Activated CD4-positive, alpha-beta T cell treated with anti-CD3 and anti-CD28 coated beads, Interleukin-2, amount 50 U/mL, for 4 hours (primary cell): ENCODE measurements at places on chromosomes 1 and 21.

DNA sequence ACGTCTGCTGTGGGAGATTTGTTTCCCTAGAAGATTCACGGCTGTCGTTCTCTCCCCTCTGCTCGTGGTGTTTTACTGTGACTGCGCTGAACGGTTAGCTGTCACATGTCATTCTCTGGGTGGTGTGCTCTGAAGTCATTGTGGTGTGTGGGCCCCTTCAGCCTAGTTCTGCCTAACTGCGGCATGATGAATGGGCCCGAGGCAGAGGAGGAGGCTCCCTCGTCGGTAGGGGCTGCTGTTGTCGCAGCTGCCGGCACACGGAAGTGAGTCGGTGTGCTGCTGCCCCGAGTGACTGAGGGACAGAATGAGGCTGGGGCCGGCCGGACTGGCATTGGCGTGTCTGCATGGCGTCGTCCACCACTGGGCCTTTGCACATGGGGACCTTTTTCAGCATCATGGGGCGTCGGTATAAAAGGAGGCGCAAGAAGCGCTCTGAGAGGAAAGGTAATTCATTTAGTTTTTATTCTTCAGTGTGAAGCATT lies 77.9 kb downstream of the ADARB1 start:
- DNase-seq: peak; percentile 54

DNA sequence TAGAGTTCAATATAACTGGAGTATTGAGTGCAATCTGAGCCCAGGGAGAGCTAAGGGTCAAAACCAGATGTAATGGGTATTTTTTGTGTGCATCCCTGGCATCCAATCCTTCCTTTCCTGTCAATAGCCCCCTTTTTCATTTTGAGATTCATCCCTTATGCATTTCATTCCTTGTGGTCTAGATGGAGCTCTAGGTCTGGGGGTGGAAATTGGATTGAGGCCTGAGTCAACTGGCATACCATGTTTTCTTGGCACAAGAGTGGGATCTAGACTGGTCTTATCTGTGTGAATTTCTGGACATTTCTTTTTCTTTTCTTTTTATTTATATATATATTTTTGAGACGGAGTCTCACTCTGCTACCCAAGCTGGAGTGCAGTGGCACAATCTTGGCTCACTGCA lies 67.3 kb upstream of the RAB3GAP2 start:
- DNase-seq: no peak

DNA sequence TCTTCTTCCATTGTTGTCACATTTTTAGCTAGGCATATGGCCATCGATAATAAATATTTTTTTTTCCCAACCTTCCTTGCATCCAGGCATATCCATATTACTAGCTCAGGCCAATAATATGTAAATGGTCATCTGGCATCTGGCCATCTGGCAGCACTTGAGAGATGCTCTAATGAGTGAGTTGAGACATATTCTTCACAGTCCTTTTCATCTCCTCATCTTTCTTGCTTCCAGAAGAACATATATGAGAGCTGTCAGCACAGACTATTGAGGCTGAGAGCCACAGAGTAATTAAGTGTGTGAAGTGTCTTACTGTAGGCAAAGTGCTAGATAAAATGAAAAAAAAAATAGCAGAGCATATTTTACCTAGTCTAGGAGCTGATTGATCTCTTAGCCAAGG lies 628.4 kb upstream of the TMPRSS15 start:
- no peak for DNase-seq

DNA sequence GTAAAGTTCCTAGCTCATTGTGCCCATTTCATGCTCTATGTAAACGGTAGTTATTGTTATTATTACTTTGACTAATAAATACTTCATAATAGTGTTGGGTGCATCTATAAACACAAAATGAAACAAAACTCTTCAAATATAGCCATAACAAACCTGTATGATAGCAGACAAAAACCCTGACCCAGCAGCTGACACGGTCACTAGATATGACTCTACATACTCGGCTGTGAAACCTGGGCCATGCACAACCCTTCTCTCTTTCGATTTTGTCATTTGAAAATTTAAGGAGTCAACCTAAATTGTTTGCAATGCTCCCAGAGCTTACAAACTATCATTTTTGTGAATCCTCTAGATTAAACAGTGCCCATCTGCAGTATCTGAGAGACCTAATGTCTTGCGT lies 8.0 kb upstream of the RGS13 start:
- no peak for DNase-seq

- DNase-seq: no peak
These were observed 27.7 kb upstream of the GUCA2B start for GRCh38 chr1:42125552-42125951.

DNA sequence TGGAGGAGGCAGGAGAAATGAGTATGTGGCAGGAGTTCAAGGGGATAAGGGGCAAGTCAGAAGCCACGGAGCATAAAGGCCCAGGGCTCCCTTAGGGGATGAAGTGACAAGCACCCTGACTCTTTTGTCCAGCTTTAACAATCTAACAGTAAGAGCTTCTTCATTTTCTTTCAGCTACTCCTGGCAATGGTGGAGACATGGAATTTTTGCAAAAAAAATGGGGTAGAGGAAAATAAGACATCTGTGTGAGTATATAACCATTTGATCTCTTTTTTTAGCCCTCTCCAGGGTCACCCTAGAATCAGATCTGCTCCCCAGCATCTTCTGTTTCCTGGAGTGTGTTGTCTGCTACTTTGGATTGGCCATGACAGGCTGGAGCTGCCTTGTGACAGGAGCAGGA lies 47.1 kb downstream of the ZNF697 start:
- DNase-seq: no peak

- DNase-seq: no peak
These were observed 5.7 kb downstream of the TRIM46 start for GRCh38 chr1:155179112-155180031.

GRCh38 chr1:61320575-61320974 lies 238.2 kb downstream of the NFIA start:
- no peak for DNase-seq
